Fibroblast of skin of left biceps (primary cell): ENCODE measurements at places on chromosomes 3 and 15.

DNA sequence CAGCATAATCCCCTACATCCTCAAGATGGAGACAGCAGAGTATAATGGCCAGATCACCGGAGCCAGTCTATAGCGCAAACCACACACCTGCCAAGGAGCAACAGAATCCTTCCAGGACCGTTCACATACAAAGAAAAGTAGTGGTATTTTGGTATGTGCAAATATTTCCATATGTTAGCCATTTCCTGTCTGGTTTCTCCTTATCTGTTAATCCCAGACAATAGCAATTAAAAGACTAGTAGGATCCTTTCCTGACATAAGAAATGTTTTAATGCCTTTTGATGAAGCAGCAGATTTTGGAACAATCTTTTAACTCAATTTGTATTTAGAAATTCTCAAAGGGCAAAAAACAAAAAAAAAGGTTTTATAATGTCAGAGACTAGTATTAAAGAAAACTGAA lies 22.2 kb downstream of the MRPS25 start:
- DNase-seq, result no peak

DNA sequence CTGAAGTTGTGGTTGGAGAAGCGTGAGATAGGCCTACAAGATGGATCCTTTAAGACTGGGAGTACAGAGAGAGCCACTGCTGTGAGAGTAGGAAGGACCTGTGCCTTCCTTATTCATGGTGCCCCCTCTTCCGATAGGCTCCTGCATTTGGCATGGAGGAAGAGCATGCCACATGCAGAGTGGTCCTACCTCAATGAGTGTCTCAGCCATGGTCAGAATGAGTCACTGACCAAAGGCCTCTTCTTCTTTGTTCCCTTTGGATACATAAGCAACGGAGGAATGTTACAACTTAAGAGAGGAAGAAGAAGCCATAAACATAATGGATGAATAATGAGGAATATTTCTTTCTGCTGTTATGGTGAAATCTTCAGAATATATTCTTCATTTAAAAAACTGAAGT lies 681.2 kb upstream of the GRM7 start:
- DNase-seq, result no peak

- DNase-seq, result no peak
Observed at GRCh38 chr3:14857506-14857905, 38.7 kb downstream of the FGD5 start.

- no peak for DNase-seq
Observed at GRCh38 chr3:28971156-28971555, 309.7 kb upstream of the RBMS3 start.
